ENCODE measurements at places on chromosomes 11 and 22.

GRCh38 chr11:102295045-102295444 is 22.2 kb upstream of the BIRC3 start:
- no peak for DNase-seq

GRCh38 chr11:10619131-10619680 is 50.7 kb upstream of the LYVE1 start:
- no peak for DNase-seq

DNA sequence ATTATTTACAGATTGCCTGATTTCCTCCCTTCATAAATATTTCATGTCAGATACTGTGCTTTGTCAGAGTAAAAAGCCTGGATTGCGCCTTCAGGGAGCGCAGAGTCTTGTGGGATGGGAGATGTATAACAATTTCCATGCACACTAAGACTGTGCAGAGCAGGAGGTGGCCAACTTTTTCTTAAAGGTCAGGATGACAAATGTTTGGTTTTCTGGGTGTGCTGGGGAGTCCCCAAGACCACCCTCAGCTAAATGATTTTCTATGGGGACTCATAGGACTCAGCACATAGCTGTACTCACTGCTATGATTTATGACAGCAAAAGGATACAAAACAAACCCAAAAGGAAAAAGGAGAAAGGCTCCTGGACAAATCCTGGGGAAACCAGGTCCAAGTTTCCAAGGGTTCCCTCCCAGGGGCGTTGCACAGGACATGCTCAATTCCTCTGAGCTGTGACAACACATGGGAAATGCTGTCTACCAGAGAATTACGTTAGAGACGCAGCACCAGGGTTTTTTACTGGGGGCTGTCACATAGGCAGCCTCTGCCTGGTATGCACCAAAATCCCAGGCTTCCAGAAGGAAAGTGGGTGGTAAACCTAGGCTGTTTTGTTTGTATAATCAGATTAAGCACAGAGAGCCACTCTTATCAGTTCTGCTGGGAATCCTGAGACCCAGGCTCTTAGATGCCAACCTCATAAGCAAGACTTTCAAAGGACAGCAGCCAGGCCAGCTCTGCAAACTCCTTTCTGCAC is 59.1 kb downstream of the CSNK2A3 start:
- no peak for DNase-seq

GRCh38 chr11:58575377-58576020 is at the start of gene LPXN:
Gene LPXN, minus strand, starts transcription at chr11:58575856. Its CDS starts 84 bp downstream, at chr11:58575772.
- DNase-seq = no peak

DNA sequence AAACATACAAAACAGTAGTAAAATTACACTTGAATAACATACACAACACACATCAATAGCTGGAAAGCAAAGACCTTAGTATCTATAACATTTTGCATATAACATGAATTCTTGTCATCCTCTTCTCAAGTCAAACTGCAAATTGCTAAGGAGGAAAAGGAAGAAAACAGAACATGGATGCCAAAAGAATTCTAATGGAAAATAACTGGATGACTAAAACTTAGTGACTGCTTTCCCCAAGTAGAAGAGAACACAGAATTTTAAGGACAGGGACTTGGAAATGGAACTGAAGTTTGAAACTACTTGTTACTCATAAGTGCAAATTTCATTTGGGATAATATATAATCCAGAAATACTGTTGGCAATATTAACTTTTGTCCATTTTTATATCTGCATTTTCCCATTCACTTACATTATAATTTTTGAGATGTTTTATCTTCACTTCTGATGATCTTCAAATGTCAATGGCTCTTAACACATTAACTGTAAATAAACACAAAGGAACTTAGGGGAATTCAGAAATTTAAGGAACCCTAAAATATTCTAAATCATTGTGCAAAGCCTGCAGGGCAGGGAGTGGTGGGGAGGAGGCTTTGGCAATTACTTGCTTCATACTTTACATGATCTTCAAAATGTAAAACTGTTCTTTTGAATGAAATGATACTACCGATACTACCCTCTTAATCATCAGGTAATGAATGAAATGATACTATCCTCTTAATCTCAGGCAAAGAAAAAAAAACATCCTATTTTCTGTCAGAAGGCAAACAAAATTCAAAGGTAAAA is 9.9 kb downstream of the MTMR2 start:
- no peak for DNase-seq

- DNase-seq = no peak
Observed at GRCh38 chr11:7585816-7586215, 72.0 kb downstream of the PPFIBP2 start.

GRCh38 chr11:16572945-16573344 is 165.5 kb upstream of the C11orf58 start:
- no peak for DNase-seq

Data from HFF-Myc (cell line).